H7 (cell line): ENCODE measurements at places on chromosomes 12 and 14.

DNA sequence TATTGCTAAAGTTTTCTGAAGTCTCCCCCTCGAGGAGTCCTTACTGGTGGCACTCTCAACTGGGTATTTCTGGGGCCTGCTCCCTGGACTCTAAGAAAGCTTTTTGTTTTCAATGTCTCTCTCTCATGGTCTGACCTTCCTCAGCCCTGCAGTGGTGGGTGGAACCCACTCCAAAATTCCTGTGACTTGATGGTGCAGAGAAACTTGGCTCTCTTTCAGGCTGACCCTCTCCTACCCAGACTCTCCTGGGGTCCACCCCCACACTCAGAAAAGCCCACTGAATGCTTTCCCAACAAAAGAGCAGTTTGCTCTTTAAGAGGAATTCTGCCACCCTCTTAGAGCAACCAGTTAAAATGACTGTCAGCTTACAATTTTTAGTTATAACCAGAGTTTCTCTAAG lies 967 bp upstream of the PTCSC3 start:
- no peak for DNase-seq

DNA sequence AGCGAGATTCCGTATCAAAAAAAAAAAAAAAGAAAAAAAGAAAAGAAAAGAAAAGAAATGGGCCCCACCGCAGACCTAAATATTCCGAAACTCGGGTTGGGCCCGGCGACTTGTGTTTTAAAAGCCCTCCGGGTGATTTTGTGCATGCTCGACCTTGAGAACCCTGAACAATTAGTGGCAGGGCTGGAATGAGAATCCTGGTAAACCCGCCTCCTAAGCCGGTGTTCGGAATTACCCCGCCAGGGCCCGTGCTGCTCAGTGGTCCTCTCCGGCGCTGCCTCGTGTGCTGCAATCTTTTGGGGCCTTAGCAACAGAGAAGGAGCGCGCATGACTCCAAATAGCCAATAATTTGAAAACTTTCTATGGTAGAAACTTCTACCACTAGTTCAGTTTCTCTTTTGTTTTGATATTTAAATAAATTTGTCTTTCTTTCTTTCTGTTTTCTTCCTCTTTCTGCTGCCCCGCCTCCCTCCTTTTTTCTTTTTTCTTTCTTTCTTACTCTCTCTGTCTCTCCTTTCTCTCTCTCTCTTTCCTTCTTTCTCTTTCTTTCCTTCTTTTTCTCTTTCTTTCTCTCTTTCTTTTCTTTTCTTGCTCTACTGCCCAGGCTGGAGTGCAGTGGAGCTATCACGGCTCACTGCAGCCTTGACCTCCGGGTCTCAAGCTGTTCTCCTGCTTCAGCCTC lies 1.5 kb upstream of the GALNT6 start:
- DNase-seq, result peak; percentile 77

DNA sequence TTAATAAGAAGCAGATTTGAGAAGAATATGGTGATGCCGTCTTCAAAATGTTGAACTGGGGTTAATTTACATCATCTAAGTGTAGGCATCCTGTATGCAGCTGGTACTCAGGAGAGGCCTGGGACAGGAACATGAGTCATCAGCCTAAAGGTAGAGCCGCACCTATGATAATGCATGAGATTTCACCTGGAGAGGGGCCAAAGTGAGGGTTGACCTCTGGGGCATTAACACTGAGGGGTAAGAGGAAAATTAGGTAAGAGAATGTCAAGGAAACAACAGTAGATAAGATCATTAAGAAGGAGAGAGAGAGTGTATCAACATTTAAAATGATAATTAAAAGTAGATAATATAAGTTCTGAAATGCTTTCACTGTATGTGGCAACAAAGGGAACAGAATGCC lies 20.2 kb upstream of the SSTR1 start:
- DNase-seq, result no peak

DNA sequence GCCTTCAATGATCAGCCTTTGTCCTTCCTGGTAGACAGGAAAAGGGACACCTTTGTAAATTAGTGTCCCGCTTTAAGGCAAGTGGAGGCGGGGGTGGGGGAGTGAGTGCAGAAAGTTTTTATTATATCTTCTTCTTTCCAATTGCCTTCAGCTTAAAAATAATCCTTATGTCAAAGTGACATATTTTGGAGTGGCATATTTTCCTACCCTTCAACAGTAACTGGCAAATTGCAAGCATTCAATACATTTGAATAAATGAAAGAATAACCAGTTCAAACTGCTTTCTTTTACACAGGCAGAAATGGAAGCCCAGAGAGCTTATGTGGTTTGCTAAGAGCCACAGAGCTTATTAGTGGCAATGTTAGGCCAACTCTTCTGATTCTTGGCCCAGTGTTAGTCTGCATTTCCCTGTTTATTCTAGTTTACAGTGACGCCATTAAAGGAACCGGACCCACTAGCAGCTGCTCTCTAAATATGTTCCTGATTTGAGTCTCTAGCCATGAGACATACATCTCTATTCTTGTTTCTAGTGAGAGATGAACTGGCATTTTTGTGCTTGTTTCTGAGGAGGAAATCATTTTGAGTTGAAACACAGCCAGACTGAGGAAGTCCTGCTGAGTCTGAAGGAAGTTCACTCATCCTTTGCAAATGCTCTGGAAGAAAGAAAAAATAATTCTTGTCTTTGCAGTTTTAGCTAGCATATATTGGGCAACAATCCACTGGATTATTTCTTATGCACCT lies 468.7 kb downstream of the NOVA1 start:
- DNase-seq, result no peak

DNA sequence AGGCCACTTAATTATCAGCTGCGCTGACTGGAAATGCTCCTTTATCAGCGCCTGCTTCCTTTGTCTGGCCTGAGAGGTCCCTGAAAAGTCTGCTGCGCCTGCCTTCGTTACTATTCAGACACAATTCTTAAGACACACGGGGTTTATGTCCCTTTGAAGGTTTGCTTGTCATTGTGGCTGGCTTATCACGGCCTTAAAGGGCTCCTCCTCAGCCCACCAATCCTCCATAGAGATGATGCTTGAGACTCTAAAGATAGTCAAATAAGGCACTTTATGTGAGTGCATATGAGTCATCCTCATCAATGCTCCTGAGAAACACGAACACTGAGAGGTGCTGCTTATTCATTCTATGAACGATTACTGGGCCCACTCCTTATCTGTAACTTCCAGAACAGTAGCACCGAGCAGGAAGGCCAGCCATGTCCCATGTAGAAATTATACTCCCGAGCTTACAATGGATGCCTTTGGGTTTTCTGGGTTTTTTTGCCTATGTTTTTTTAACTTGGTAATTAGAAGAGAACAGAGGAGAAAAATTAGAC lies 1268.2 kb upstream of the TMEM132C start:
- no peak for DNase-seq

DNA sequence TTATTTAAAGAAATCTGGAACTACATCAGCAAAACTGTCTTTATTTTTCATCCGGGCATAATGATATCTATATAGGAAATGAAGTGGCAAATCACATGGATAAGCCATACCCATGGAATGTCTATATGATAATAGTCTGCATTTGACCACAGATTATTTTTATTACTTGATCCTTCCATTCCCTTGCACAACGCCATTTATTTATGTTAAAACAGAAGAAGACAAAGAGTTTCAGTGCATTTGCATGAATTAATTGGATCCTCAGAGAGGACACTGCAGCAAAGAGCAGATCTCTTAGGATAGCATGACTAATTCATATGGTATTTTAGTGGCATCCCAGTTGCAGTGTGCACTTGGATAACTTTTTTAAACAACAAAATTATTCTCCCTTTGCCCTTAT lies 345.0 kb downstream of the CCDC91 start:
- no peak for DNase-seq

GRCh38 chr14:80215756-80216581 lies 4.7 kb upstream of the DIO2 start:
- peak; percentile 9 for DNase-seq

GRCh38 chr12:47808050-47808449 lies 11.7 kb downstream of the HDAC7 start:
- peak; percentile 65 for DNase-seq
